Activated CD4-positive, alpha-beta memory T cell treated with anti-CD3 and anti-CD28 coated beads, Interleukin-2, amount 10 ng/mL, durations not matched to agents 7 days and 5 days (primary cell): ENCODE measurements at places on chromosomes 13 and 19. TPM values are rescaled to one million over a fixed set of nuclear protein-coding genes. Genes with fewer than 3 reads are reported as not detected.
A peak's percentile ranks its signal among the peaks of the same experiment; 100 is the strongest.

- no peak for DNase-seq
Observed at GRCh38 chr13:107421028-107421427, 794.3 kb downstream of the LIG4 start.

GRCh38 chr13:101654883-101655282, 202.4 kb downstream of the ITGBL1 start:
- DNase-seq = no peak

The SLC25A41 gene
- not detected for total RNA-seq

GRCh38 chr13:64482373-64482772, 2747.8 kb downstream of the PCDH9 start:
- no peak for DNase-seq

DNA sequence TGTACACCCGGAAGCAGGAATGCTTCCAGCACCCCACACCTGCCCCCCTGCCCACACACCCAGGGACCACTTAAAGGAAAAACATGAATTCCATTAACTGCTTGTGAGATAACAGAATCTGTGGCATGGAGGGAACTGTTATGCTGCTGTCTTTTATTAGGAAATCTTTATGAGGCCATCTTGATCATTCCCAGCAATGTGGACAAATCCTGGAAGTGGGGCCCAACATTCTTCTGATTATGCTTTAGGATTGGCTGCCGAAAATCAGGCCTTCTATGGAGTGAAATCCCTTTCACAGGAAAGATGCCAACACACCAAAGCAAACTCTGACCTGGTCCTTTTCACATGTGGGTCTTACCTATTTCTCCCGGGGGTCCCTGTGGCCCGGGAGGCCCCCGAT, 114.5 kb downstream of the COL4A1 start:
- DNase-seq = no peak

The ZNF584 gene
- total RNA-seq = 5.5 TPM

- no peak for DNase-seq
Observed at GRCh38 chr19:34189917-34190425, 17.7 kb downstream of the LSM14A start.

The C1QTNF9 gene
- total RNA-seq = not detected

The ZNF547 gene
- 3.8 TPM for total RNA-seq

- peak; percentile 73 for DNase-seq
Observed at GRCh38 chr19:35673121-35673804, 6.9 kb downstream of the UPK1A start.

The RPS19 gene
- 2,652 TPM for total RNA-seq

GRCh38 chr19:42468273-42468796, 25.6 kb upstream of the CXCL17 start:
- DNase-seq = no peak

The SIGLEC10 gene
- 0.88 TPM for total RNA-seq

The FZR1 gene
- 72.2 TPM for total RNA-seq

DNA sequence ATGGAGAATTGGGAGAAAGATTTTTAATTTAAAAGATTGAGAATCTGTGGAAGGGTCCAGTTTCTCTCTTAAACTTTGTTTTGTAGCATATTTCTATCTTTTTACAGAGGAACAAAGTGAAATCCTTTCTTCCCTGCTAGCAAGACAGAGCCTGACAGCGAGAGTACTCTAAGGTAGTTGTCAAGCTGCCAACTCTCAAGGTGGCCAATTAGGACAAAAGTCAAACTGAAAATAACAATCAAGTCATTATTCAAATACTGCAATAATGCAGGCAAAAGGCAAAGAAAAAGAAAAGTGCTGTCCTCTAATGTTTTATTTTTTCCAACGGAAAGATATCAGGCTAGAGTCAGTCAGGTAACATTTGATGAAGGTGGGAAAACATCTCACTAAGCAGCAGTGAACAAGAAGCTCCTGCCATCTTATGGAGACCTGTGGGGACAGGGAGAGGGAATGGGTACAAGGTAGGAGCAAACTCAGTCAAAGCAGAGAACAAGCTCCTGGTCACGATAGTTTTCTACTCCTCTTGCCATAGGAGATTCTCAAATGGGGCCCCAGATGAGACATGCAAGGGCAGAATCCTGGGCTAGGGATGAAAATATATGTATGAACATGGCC, 801.9 kb upstream of the SLITRK1 start:
- no peak for DNase-seq

GRCh38 chr13:113350065-113350937, 13.6 kb downstream of the GRTP1 start:
- no peak for DNase-seq

The KCNN4 gene
- total RNA-seq = 72.3 TPM

The CRB3 gene
- 0.63 TPM for total RNA-seq

GRCh38 chr13:86476656-86477055, 677.4 kb upstream of the SLITRK6 start:
- DNase-seq = no peak

The DCLK1 gene
- total RNA-seq = not detected

The SHISA7 gene
- not detected for total RNA-seq

GRCh38 chr19:1854039-1854541, 5.8 kb upstream of the REXO1 start:
- no peak for DNase-seq

The DACT3 gene
- total RNA-seq = 0.20 TPM

DNA sequence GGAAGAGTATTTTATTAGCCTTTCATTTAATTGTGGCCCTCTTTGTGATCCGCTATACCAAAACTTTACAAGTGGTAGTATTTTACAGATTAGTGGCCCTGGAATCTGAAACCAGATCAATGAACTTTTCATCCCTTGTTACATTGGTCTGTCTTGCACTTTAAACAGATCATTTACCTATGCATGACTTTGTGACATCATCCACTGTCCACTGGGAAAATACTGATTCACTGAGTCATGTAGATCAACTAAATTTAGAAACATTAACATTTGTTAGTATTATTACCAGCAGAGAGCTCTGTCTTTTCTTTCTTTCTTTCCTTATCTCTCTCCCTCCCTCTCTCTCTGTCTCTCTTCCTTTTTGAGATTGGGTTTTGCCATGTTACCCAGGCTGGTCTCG, 17.5 kb downstream of the PCDH8 start:
- no peak for DNase-seq

DNA sequence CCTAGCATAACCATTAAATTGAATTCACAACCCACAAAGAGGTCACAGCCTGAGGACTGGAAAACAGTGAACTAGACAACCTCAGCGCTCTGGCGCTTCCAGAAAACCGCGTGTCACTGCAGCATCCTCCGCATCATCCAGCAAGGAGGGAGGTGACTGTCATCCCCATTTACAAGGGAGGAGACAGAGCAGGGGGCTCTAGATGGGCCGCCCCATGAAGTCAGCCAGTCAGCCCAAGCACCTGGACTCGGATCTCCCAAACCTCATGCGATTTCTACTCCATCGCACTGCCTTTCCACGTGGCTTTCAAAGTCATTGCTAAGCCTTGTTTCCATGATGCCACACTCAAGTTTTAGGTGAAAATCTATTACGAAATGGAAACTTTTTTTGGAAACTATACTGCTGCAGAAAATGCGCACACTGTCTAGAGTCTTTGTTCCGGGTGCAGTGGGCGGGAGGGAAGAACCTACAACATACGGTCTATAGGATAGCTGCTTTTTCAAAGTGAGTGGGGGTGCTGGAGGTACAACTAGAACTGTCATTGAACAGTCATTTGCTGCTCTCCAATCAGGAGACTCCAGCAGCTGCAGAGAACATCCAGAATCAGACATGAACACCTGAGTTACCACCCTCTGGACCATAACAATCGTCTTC, 2.8 kb downstream of the AP3D1 start:
- DNase-seq = no peak

- no peak for DNase-seq
Observed at GRCh38 chr13:29505511-29505910, 90.0 kb downstream of the SLC7A1 start.

DNA sequence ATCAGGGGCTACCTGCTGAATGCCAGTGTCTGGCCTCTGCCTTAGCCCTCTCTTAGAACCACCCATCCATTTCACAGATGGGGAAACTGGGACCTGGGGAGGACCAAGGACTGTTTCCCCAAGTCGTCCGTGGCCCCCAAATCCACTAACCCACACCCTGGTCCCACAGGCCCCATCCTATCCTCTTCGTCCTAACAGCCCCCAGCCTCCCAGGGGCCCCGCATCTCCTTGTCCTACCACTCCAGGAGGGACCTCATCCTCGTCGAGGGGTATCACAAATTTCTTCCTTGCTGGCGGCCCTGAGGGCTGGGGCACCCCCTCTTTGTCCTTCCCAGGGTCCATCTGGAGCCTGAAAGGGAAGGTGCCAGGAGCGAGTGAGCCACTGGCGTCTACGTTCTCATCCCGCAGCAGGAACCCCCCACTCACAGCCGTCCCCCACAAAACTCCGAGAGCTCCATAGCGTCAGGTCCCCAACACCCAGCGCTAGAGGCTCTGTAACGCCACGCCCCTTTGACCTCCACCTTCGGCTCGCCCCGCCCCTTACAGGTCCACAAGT, 606 bp downstream of the ERCC1 start:
- no peak for DNase-seq

The WDR88 gene
- total RNA-seq = not detected

GRCh38 chr13:32007494-32007893, 24.1 kb upstream of the FRY start:
- DNase-seq = no peak

- no peak for DNase-seq
Observed at GRCh38 chr13:92972751-92973150, 253.9 kb upstream of the GPC6 start.

DNA sequence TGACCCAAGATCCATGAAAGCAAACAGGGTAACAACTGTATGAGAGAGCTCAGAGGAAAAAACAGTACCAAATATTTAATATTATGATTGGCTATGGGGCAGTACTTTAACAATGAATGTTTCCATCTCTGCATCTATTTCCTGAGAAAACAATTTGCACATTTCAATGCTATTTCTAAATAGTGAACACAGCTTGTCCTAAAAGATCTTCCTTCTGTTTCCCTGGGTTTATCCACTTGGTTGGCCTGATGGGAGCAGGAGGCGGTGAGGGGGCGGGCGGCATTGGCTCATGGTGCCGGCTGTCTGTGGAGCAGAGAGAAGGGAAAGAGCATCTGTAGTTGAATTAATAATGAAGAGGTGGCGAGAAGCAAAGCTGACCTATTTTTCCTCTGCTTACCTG, 291.4 kb downstream of the DCLK1 start:
- no peak for DNase-seq

- no peak for DNase-seq
Observed at GRCh38 chr13:51577690-51578089, 6.6 kb upstream of the WDFY2 start.

The NKG7 gene
- total RNA-seq = 417 TPM

GRCh38 chr19:19064811-19065745, 1.3 kb downstream of the SLC25A42 start:
- peak; percentile 40 for DNase-seq

DNA sequence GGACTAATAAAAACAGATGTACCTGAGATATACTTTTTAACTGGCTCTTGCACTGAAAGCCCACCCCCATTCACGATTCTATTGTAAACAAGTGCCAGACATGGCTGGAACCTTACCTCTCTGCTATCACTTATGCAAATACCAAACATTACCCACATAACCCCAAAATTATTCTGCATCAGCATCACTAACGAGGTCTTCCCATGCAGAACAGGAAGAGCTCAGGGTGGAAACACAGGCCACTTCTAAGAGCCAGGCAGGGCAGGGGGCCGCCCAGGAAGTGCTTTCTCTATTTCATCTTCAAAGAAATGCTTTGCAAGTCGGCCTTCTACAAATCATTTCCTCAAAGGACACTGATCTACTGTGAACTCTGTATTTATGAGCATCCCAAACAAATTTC, 7.3 kb downstream of the IRS2 start:
- peak; percentile 60 for DNase-seq

The GPR183 gene
- 46.2 TPM for total RNA-seq

The MCEMP1 gene
- not detected for total RNA-seq

The RASGRP4 gene
- total RNA-seq = 19.5 TPM

GRCh38 chr19:45574526-45574925, 10.1 kb downstream of the OPA3 start:
- DNase-seq = no peak

- DNase-seq = peak; percentile 50
Observed at GRCh38 chr13:31951215-31951678, 80.3 kb upstream of the FRY start.

DNA sequence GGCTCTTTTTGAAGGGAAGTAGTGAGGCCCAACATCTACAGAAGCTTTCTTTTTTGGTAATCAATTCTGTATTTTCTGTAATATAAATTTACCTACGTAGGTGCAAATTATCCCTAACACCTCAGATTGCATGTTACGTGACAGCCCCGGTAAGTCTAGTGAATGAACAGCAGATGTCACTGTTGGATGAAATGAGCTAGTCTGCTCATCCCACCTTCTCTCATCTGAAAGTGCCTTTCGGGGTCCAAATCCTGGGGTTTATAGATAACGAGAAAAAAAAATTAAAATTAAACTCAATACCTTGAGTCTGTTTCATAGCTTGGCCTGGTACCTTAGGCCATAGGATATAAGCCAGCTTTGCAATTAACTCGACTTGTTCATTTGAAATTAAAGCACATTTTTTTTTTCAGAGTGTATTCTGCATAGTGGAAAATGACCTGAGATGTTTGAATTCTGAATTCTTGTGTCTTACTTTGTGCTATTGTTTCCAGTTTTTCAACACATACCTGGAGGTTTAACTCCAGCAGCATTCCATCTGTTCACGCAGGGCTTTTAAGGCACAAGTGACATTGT, 548.2 kb downstream of the GPC5 start:
- no peak for DNase-seq

DNA sequence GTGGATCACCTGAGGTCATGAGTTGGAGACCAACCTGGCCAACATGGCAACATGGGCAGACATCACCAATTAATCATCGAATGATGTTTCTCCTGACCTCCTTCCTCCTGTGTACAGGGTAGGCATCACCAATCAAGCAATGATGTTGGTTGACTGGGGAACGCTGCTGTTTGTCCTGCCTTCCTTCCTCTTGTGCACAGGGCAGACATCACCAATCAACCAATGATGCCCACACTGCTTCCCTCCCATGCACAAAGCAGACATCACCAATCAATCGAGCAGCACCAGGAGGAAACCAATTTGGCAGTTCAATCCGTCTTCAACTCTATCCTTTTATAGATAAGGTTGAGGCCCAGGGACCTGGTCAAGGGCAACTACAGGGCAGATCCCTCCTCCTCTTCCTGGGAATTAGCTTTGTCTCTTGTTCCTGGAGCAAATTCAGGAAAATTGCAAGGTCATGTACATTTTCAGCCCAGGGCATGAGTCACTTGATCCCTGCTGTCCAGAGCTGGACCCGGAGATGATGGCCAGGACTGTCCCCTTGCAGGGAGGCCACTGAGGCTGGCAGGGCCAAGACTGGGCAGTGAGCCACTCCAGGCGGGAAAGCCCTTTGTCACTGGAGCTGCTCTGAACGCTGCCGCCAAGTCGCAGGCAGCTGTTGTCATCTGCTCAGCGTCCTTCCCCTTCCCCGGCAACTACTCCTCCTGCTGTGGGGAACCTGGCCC, 5.3 kb upstream of the CSNK1G2 start:
- DNase-seq = peak; percentile 45
